ENCODE measurements at places on chromosomes 5 and 9.
A peak's percentile ranks its signal among the peaks of the same experiment; 100 is the strongest.

DNA sequence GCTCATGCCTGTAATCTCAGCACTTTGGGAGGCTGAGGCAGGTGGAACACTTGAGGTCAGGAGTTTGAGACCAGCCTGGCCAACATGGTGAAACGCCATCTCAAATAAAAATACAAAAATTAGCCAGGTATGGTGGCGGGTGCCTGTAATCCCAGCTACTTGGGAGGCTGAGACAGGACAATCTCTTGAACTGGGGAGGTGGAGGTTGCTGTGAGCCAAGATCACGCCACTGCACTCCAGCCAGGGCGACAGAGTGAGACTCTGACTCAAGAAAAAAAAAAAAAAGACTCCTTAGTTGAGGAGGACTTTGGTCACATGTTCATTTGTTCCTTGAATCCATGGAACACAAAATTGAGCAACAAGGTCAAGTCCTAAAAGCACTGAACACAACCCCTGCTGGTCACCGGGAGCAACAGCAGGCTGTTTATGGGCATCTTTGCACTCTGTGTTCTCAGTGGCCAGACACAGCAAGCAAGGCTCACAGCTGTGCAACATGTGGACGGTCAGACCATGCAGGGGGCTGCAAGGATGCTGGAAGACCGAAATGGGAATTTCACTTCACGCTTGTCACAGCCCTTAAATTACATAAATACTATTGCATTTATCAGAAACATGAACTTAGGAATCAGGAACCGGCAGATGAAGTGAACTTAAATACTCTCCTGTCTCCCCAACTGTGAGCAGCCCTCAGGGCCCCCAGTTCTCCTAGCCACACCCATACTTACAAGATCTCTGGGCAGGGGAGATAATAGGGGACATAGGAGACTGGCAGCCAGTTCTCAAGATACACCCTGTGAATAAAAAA is 2.8 kb downstream of the GBGT1 start:
- peak; percentile 35 for DNase-seq

GRCh38 chr5:87079219-87079618 is 188.5 kb upstream of the RASA1 start:
- DNase-seq = no peak

GRCh38 chr5:132661231-132662003 is 3.4 kb downstream of the IL13 start:
- no peak for DNase-seq

GRCh38 chr9:976258-976942 is at the start of gene DMRT3:
TSS of gene DMRT3 (plus strand) at chr9:976655. CDS start at chr9:977002, 347 bp downstream.
- no peak for DNase-seq

- no peak for DNase-seq
Measured at GRCh38 chr9:133711428-133712220, 26.5 kb downstream of the SARDH start.

- DNase-seq = no peak
Measured at GRCh38 chr5:116905885-116906284, 331.3 kb upstream of the SEMA6A start.
